ENCODE measurements at places on chromosomes 1 and 21. TPM values are rescaled to one million over a fixed set of nuclear protein-coding genes. Genes with fewer than 3 reads are reported as not detected.
A peak's percentile ranks its signal among the peaks of the same experiment; 100 is the strongest.

The TRIM45 gene
- 6.3 TPM for total RNA-seq

The ATP6V1G3 gene
- total RNA-seq, result not detected

The FCER1G gene
- total RNA-seq, result not detected

DNA sequence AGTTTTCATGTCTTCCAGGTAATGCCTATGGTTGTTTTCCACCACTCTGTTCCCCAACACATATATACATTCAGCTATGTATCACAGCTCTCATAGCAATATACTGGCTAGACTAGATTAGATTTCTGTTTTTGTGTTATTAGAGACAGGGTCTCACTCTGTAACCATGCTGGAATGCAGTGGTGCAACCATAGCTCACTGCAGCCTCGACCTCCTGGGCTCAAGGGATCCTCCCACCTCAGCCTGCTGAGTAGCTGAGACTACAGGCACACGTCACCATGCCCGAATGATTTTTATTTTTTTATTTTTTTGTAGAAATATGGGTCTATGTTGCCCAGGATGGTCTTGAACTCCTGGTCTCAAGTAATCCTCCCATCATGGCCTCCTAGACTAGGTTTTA lies 37.7 kb downstream of the SYNJ1 start:
- H3K27ac ChIP-seq, result no peak overlapping the region
- no peaks in the 10 kb centered on the region for H3K4me1 ChIP-seq
- DNase-seq, result no peak
- peaks cover 12% of the 10 kb centered on the region for H3K36me3 ChIP-seq
- H3K27me3 ChIP-seq, result no peaks in the 10 kb centered on the region

- no peak overlapping the region for H3K27ac ChIP-seq
- peaks cover 7% of the 10 kb centered on the region for H3K4me1 ChIP-seq
- H3K36me3 ChIP-seq, result no peaks in the 10 kb centered on the region
Observed at GRCh38 chr1:225447650-225448089, 19.8 kb upstream of the LBR start.

- no peaks in the 10 kb centered on the region for H3K36me3 ChIP-seq
- DNase-seq, result no peak
- no peak overlapping the region for H3K27ac ChIP-seq
- H3K27me3 ChIP-seq, result peaks cover 17% of the 10 kb centered on the region
- H3K4me1 ChIP-seq, result peaks cover 34% of the 10 kb centered on the region
- no peak overlapping the region for H3K4me3 ChIP-seq
Observed at GRCh38 chr21:41481191-41481590, 26.8 kb downstream of the TMPRSS2 start.

DNA sequence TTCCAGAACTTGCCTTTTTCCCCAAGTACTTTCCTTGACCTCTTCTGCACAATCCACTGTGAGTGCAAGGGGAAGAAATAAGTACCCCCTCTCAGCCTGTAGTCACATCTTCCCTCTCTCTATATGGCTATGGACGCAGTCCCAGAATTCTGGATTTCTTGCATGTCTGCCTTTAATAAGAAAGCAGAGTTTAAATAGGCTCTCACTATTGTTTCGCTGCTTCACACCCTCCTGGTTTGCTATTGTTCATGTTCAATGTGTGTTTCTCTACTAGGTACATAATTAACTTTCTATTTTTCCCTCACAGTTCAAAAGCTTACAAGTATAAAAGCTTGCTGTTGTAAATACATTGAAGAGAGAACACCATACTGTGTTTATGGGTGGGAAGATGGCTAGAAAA lies 181.5 kb upstream of the C1orf105 start:
- no peaks in the 10 kb centered on the region for H3K27me3 ChIP-seq
- no peaks in the 10 kb centered on the region for H3K36me3 ChIP-seq
- H3K4me3 ChIP-seq, result no peak overlapping the region
- peaks cover 4% of the 10 kb centered on the region for H3K4me1 ChIP-seq

The OR2M7 gene
- total RNA-seq, result not detected

- no peaks in the 10 kb centered on the region for H3K4me1 ChIP-seq
- H3K27ac ChIP-seq, result peak overlapping the region; percentile 38
- no peaks in the 10 kb centered on the region for H3K27me3 ChIP-seq
Observed at GRCh38 chr1:11664336-11665065, 501 bp downstream of the FBXO6 start.

The LCA5L gene
- 1.1 TPM for total RNA-seq

The TSSK3 gene
- 3.5 TPM for total RNA-seq

The HSD3B1 gene
- not detected for total RNA-seq

DNA sequence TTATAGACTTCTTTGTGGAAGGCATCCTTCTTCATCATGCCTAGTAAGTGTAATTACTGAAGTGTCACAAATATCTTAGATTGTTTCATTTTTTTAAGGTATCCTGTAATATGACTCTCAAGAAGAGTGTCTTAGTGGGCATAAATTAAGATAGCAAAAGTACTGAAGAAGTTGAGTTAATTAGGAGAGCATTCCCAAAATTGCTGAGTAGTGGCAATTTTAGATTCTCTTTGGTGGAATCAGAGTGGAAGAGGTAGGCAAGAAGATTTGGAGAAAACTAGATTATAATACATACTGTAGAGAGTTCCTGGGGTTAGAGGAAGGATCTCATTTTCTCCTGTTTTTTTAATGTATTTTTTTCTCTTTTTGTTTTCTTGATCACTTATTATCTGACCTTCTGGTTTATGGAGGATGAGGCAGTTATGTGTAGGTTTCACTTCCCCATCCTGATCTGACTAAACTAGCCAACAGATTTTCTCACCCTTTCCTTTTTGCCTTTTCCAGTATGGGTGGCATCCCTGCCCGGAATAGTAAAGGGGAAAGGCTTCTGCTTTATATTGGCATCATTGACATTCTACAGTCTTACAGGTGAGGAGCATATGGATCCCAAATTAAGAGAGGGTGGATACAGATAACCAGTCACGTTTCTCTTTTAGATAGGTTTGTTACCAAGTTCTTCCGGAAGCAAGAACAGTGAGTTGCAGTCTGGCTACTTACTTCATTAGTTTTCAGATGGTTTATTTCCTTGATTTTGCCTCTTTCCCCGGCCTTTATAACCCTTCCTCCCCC lies 16.7 kb upstream of the PSMD4 start:
- H3K36me3 ChIP-seq, result peaks cover 68% of the 10 kb centered on the region
- H3K4me1 ChIP-seq, result peaks cover 11% of the 10 kb centered on the region
- no peaks in the 10 kb centered on the region for H3K27me3 ChIP-seq

GRCh38 chr1:201253906-201254624 lies 29.2 kb upstream of the PKP1 start:
- H3K27me3 ChIP-seq, result peaks cover 4% of the 10 kb centered on the region
- H3K36me3 ChIP-seq, result no peaks in the 10 kb centered on the region
- no peak overlapping the region for H3K27ac ChIP-seq
- peak; percentile 72 for DNase-seq
- peaks cover 3% of the 10 kb centered on the region for H3K4me1 ChIP-seq

The MYBPH gene
- total RNA-seq, result not detected

The PLEKHN1 gene
- total RNA-seq, result 0.21 TPM

- DNase-seq, result no peak
- H3K27ac ChIP-seq, result no peak overlapping the region
- no peak overlapping the region for H3K4me3 ChIP-seq
Observed at GRCh38 chr1:61636814-61637213, 88.1 kb downstream of the TM2D1 start.

All from osteocyte (in vitro differentiated cells).